ENCODE measurements at places on chromosomes 12 and 14. TPM values are rescaled to one million over a fixed set of nuclear protein-coding genes. Genes with fewer than 3 reads are reported as not detected.

CEP290 gene
- total RNA-seq = 10.7 TPM

CLEC1B gene
- total RNA-seq = not detected

TMEM120B gene
- 4.8 TPM for total RNA-seq

KRT73 gene
- not detected for total RNA-seq

SPTSSA gene
- 22.4 TPM for total RNA-seq

INSM2 gene
- not detected for total RNA-seq

MAP3K9 gene
- not detected for total RNA-seq

STX2 gene
- 15.9 TPM for total RNA-seq

RASSF8 gene
- total RNA-seq = 56.6 TPM

Data from cardiac ventricle fibroblast (primary cell).